Activated CD4-positive, alpha-beta memory T cell treated with anti-CD3 and anti-CD28 coated beads for 36 hours (primary cell): ENCODE measurements at places on chromosomes 5 and 9. TPM values are rescaled to one million over a fixed set of nuclear protein-coding genes. Genes with fewer than 3 reads are reported as not detected.

CCNG1 gene
- 164 TPM for total RNA-seq

FGF18 gene
- 0.10 TPM for total RNA-seq

IFNB1 gene
- total RNA-seq = 1.7 TPM

CBY3 gene
- total RNA-seq = 0.67 TPM

MARCHF11 gene
- not detected for total RNA-seq

OR13C5 gene
- total RNA-seq = not detected

LRRC14B gene
- total RNA-seq = not detected

FGD3 gene
- 41.3 TPM for total RNA-seq

PCDH1 gene
- total RNA-seq = not detected

RGS14 gene
- 43.9 TPM for total RNA-seq

HOMER1 gene
- 3.8 TPM for total RNA-seq

PCDHGA5 gene
- not detected for total RNA-seq

POLR3G gene
- total RNA-seq = 9.6 TPM

TTLL11 gene
- total RNA-seq = 0.97 TPM

DMXL1 gene
- total RNA-seq = 26.9 TPM

VCAN gene
- not detected for total RNA-seq

FSTL4 gene
- not detected for total RNA-seq

ARID3C gene
- 0.17 TPM for total RNA-seq

CCL19 gene
- total RNA-seq = not detected

SPEF2 gene
- 13.0 TPM for total RNA-seq

ABO gene
- total RNA-seq = not detected
